Stimulated activated CD4-positive, alpha-beta T cell treated with anti-CD3 and anti-CD28 coated beads, Interleukin-15, amount 100 ng/mL, for 1 hour (primary cell): ENCODE measurements at places on chromosomes 3 and 15.

GRCh38 chr3:142931222-142931621 is 32.3 kb downstream of the PAQR9 start:
- DNase-seq, result no peak

GRCh38 chr3:108234387-108234957 is 12.2 kb upstream of the IFT57 start:
- DNase-seq, result no peak

- no peak for DNase-seq
These were observed 58.8 kb downstream of the ITPR1 start for GRCh38 chr3:4551794-4552442.

- DNase-seq, result no peak
These were observed 272.8 kb upstream of the TTC14 start for GRCh38 chr3:180329187-180329586.

- DNase-seq, result no peak
These were observed 56.9 kb downstream of the GRIP2 start for GRCh38 chr3:14483286-14483685.

DNA sequence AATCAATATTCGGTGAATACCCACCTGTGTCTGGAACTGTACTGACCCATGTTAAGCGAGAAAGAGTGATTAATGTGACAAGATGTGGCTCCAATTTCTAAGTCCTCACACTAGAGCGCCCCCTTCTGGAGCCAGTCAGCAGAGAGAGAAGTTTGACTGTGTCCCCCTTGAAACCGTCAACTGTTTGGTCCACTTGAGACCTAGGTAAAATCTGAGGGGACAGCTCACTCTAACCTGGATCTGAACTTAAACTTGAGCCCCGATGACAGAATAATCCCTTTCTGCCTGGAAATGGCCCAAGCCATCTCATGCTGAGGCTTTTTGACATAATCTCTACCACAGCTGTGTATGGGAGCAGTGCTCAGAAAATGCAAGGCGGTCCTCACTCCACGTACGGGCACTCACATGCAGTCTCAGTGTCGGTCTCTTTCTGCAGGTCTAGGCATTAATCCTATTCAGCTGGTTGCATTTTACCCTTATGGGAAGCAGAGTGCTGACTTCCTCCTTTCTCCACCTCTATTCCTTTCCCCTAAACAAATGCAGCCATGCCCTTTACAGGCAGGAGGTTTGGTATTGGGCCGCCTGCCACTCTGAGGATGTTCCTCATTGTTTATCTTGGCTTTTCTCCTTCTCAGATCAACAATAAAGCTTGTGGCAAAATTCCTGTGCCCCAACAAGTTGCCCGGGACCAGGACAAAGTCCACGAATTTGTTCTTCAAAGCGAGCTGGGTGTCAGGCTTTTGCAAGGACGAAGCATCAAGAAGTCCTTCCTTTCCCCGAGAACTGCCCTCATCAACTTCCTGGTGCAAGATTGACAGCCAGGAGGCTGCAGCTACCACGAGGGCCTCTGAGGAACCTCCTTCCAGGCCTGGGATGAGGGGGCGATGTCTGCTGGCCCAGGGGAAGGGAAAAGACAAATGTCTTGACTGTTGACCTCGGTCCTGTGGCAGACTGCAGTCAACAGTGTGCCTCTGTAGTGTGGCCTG is 47.5 kb upstream of the LIMD1 start:
- DNase-seq, result no peak

DNA sequence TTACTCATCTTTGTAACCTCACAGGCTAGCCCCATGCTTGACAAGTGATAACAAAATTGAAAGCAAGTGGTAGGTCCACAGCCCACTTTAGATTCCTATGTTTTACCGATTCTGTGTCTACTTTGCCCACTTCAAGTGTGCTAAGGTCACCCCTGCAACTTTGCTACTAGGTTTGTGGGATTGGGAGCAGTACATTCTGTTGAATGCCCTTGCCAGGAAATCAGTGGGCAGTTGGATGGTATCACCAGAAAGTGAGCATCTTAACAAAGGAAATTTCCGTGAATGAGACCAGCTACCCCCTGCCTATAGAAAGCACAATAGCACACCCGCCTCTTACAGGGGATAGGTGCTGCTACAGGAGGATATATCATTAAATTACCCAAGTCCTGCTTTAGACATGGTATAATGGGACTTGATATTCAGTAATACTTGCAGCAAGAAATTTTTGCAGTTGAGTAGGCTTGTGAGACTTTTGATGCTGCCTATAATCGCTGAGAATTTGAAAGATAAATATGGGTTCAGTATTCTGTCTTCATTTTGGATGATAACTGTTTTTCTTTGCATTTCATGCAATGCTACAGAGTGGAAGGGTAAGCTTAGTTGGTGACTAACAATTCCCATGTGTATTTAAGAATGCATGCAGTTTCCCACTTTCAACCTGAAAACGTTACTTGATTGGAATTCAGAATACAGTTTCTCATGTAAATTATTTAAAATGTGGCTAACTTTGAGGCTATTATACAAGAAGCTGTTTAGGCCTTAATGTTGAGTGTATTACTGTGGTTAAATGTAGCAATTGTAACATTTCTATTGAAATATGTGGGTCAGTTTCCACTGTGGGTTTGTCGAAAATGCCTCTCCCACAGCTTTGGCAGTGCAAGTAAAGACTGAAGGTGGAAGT is 9.5 kb downstream of the EBLN2 start:
- no peak for DNase-seq

- DNase-seq, result no peak
These were observed 59.2 kb upstream of the ABHD17C start for GRCh38 chr15:80635953-80636352.

GRCh38 chr3:171125010-171125409 is 98.5 kb upstream of the SLC2A2 start:
- DNase-seq, result no peak

DNA sequence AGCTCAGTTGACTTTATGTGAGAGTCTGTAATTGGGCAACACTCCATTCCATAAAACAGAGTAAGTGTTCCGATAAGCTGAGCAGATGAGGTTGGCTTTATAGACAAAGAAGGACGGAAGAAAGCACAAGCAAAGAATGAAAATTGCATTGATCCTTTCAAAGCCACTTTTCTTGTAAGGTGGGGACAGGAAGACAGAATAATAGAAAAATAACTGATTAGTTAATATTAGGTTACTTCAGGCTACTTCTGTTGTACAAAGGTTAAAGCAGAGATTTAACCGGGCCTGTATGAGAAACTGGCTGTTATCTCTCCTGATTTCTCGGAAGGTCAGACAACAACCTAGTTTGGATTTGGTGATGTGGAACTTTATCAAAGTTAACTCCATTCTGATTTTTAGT is 15.5 kb upstream of the GPR160 start:
- no peak for DNase-seq

DNA sequence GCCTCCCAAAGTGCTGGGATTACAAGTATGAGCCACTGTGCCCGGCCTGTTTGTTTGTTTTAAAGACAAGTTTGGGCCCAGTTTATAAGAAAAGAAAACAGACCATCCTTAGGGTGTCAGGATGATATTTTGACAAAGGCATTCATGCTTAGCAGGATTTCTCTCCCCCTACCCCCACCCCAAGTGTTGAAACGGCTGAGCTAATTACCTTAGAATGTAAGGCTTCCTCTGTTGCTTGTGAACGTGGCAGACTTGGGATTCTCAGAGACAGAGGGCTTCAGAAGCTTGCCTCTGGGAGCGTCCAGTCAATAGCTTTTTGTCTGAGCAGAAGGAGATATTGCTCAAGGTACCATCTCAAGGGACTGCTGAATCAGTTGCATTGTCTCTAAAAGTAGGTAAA is 24.0 kb downstream of the FLNB start:
- DNase-seq, result no peak

DNA sequence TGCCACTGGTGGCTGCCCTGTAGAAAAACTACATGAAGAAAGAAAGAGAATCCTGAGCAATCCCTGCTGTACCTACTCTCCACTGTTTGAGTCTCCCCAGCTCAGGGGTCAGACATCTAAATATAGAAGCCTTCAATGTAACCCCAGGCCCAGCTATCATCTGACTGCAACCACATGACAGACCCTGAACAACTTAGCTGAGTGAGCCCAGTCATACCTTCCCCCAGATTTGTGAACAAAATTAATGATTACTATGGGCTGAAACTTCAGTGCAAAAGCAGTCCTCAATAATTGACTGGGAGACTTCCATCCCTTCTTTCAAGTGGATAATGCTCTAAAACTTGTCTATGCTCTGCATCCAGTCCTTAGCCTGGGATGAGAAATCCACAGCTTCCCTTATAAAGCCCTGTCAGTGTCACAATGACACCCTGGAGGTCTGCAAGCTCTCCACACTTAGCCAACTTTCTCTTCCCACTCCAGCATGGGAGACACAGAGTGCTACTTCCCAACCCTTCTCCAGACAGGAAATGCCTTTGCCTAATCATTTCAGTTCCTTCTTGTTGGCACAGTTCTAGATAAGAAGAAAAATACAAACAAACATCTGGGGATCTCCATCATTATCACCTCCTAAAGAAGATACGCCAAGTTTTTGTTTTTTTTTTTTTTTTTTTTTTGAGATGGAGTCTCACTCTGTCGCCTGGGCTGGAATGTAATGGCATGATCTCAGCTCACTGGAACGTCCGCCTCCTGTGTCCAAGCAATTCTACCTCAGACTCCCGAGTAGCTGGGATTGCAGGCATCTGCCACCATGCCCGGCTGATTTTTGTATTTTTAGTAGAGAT is 198.5 kb upstream of the GADL1 start:
- no peak for DNase-seq

GRCh38 chr3:134352031-134352671 is 22.1 kb downstream of the AMOTL2 start:
- DNase-seq, result no peak

DNA sequence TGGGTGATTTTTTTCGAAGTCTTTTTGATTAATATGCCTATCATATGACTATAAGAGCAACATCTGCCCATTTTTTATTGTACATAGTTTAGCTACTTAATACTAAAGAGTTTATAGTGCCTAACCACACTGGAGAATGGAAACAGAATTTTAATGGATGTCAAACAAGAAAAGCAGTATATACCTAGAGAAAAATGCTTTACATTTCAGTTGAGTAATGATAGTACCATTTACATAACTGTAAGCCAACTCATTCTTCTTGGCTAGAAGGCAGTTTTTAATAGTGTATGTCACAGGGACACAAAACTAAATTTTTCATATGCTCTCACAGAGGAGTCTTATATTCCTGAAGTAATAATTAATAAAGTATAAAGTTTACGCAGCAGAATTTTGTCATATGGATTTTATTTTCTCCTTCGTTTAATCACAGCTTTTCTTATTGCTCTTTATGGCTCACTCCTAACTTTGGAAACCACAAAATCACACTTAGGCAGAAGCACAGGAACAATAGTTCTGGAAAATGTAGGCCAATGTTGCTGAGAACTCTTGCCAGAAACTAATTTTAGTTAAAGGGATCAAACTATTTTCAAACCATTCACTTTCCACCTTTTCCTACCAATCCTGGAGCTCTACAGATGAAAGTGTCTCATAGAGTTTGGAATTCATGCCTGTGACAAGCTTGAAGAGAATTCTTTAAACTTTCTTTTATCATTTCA is 243.6 kb downstream of the ZIC1 start:
- DNase-seq, result no peak

DNA sequence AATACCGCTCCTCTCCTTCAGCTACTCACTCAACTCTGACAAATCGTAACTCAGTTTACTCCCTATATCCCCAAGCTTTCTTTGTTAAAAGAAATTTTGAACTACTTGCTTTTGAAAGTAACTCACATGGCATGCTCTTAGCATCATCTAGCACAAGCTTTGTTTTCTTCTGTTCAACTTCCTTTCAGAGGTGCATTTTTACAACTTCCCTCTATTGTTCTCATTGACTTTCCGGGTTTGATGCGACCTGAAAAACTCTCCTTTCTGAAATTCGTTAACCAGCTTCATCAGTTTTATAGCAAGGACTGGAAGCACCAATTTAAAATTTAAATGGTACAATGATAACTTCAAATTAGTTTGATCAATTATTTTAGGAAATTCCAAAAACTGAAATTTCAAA is 629.5 kb upstream of the TGFBR2 start:
- DNase-seq, result no peak

DNA sequence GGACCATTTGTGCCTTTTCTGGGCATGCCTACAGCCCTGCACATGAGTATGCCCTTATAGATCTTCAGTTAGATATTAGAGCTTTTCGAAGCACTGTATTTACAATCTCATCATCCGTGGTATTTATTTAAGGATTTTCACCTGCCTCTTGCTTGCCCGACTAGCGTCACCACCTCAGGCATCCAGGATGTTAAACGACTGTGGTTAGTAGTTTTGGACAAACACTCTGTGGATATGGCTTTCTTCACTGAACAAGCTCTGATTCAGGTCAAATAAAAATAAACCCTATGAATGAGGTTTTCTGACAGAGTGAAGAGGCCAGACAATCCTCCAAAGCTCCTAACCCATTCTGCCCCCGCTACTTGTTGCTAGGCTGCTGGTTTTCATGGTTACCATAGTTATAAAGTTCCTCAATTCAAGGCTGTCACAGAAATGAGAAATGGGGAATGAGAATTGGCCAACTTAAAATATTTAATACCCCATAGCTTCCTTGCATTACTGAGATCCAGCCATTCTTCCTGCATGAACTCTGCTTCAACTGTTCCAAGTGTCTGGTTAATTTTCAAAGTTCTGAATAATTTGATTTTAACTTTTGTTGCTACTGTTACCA is 440.1 kb downstream of the GABRG3 start:
- DNase-seq, result no peak

DNA sequence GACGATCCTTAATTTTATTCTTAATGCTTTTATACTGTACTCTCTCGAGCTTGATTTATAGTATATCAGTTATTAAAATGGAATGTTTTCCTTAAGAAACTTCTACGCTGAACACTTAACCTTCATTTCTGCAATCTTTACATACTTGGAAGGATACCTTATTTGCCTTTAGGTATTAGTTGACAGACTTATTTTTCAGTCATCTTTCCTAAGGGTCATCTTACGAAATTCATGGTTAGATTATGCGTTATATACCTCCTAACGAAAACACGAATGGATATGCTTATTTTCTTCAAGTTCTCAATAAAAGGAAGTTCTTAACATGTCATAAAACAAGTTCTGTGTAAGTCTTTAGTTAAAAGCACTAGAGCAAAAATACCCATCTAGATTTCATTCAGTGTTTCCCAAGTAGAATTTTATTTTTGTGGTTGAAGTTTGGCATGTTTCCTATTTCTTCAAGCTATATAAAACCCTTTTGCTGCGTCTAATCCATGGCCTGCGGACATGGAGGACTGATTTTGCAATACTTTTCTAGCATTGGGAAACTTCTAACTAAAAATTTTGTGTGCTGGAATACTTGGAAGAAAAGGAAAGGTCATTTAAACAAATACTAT is 231.3 kb downstream of the TP63 start:
- DNase-seq, result no peak

- no peak for DNase-seq
These were observed 590.8 kb downstream of the OTOL1 start for GRCh38 chr3:162087361-162087760.

- no peak for DNase-seq
These were observed 15.5 kb downstream of the TBC1D2B start for GRCh38 chr15:78061963-78062427.

DNA sequence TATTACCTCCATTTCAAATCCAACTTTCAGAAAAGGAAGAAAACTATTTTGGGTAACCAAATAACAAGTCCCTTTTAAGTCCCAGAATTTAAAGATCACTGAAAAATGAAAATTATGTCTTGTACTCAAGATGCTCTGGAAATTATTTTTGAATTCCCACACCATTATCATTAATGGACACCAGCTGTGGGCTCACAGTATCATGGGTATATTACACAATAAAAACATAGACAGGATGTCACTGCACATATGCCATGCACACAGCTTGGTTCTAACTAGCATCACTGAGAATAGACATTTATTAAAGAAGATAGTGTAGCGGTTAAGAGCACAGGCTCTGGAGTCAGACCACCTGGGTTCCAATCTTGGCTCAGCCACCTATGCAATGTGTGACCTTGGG is 130.4 kb downstream of the FRMD5 start:
- no peak for DNase-seq

- DNase-seq, result no peak
These were observed 19.2 kb upstream of the MFGE8 start for GRCh38 chr15:88932271-88932874.
